ENCODE measurements at places on chromosomes 2 and 18.

DNA sequence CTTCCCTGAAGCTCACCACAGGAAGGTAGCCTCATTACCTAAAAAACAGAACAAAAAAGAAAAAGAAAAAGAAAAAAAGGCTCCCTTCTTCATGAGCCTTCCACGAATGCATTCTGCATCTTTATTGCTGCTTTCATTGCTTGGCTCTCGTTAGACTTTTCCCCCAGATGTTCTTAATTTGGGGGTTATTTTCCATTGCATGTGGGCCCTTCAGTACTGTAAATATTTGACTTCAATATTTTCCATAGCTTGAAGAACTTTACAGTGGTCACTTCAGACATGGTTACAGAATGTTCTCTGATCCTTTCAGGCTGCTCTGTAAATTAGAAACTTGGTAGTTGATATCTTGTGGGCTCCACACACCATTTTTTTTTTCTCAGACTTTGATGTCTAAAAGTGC is 65.6 kb upstream of the COPS8 start:
- no peaks in the 10 kb centered on the region for H3K4me1 ChIP-seq
- no peak for DNase-seq
- H3K27ac ChIP-seq, result no peak overlapping the region
- no peak overlapping the region for H3K4me3 ChIP-seq
- no peaks in the 10 kb centered on the region for H3K27me3 ChIP-seq

GRCh38 chr18:58842978-58843687 is 21.5 kb upstream of the ZNF532 start:
- no peak overlapping the region for H3K27ac ChIP-seq
- H3K4me1 ChIP-seq, result no peaks in the 10 kb centered on the region
- DNase-seq, result no peak
- peaks cover 40% of the 10 kb centered on the region for H3K27me3 ChIP-seq
- no peak overlapping the region for H3K4me3 ChIP-seq
- no peaks in the 10 kb centered on the region for H3K36me3 ChIP-seq

GRCh38 chr2:61763605-61764034 is 90.2 kb downstream of the FAM161A start:
- H3K27ac ChIP-seq, result peak overlapping the region; percentile 94
- H3K27me3 ChIP-seq, result no peaks in the 10 kb centered on the region
- peaks cover 6% of the 10 kb centered on the region for H3K36me3 ChIP-seq

DNA sequence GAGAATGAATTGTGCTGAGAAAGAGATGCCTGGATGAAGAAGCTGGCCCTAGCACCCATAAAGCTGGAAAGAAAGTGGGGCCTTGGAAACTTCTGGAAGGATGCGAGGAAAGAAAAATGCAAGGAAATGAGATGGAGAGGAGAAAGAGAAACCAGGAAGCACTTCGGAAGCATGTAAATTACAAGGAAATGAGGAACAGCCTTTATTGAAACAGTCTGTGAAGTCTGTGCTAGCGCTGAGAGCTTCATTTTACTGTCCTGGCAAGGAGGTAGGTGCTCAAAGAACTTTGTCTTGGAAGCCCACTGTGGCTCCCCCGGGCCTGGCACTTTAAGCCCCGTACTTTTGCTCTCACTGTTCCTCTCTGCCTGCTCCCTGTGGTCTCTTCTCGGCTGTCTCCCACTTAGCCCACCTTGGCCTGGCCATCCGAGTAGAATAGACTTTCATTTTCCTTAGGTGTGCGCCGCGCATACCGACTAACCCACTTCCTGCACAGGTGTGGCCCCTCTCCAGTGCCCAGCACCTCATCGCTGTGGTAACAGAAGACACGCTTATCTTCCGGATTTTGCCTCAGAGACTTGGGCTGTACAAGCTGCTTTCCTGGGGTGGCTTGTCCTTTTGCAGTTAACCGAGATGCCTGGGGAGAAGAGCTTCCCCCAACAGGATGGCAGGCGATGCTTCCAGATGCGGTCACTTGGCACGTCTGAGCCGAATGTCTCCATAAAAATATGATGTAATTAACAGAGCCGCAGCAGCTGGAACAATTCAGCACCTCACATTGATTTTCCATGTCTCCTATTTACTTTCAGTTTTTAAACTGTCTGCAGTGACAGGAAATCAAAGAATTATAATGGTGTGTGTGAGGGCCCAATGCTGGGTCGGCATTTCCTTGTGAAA is 199.6 kb downstream of the HRH4 start:
- peak overlapping the region; percentile 80 for H3K27ac ChIP-seq
- peaks cover 9% of the 10 kb centered on the region for H3K27me3 ChIP-seq
- no peaks in the 10 kb centered on the region for H3K36me3 ChIP-seq
- H3K4me3 ChIP-seq, result peak overlapping the region; percentile 81

DNA sequence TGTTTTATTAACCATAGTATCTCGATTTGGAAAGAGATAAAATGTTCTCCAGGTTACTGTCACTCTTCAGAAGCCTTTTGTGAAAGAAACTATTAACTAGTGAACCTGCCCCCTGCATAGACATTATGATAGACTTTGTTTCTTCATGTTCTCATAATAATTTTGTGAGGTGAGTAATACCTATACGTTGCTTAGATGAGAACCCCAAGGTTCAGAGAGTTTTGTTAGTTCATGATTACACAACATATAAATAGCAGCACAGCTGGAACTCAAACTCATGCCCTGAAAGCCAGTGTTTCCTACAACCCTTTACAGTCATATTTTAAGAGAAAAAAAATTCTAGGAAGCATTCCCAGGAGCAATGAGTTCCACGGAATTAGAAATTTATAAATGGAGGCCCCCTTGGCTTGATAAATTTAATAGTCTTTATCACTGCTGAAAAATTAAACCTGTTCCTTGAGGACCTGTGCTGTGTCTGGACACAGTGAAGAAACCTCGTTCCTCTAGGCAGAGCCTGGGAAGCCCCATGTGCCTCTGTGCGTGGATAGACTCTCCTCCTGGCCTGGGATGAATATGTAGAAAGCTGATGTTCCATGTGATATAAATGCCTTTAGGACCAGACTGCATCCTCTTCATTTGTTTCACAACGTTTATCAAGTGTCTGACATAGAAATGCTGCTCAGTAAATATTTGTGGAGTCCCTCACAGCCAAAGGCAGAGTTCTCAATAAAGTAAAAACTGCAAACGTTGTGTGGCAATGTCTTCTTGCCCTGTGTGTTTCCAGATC is 1257.0 kb upstream of the GYPC start:
- no peak overlapping the region for H3K27ac ChIP-seq
- no peaks in the 10 kb centered on the region for H3K27me3 ChIP-seq
- DNase-seq, result no peak
- no peaks in the 10 kb centered on the region for H3K36me3 ChIP-seq

DNA sequence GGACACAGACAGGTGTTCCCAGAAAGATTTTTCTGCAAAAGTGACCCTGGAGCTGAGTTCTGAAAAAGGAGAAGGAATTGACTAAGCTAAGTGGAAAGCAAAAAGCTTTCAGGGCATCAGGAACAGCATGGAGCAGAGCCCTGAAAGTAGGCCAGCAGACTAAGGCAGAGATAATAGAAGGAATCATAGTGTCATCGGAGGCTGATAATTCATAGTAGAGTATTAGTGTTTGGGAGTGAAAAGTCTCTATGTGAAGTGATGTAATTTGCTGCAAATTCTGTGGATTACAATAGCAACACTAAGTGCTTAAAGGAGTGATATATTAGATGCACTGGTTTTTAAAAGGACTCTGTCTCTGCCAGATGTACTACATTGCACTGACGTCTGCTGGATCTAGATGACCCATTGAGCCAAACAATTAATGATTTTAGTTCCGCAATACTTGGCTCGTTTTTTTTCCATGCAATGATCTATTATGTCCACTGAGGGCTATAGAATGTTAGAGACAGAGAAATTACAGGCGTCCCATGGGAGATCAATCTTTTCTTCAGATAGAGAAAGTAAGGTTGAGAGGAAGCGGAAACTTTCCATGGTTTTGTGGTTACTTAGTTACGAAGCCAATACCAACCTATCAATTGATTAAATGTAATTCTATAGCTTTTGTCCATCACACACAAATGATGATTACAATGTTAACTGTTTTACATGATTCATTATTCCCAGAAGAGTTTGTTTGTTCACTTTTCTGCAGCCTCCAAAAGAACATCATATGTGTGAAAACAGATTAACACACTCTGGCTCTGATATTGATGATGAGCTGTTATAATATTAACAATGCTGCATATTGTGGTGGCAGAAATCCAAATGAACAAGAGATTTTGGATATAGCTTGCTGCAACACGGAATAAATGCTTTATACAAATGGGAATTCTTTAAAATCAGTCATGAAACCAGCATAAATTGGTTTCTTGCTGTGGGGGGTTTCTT is 143.7 kb downstream of the MC4R start:
- no peaks in the 10 kb centered on the region for H3K27me3 ChIP-seq
- H3K27ac ChIP-seq, result no peak overlapping the region
- H3K36me3 ChIP-seq, result no peaks in the 10 kb centered on the region
- H3K4me1 ChIP-seq, result no peaks in the 10 kb centered on the region

- no peaks in the 10 kb centered on the region for H3K4me1 ChIP-seq
- H3K4me3 ChIP-seq, result no peak overlapping the region
- no peaks in the 10 kb centered on the region for H3K36me3 ChIP-seq
- H3K27me3 ChIP-seq, result no peaks in the 10 kb centered on the region
- H3K27ac ChIP-seq, result no peak overlapping the region
Measured at GRCh38 chr2:145860083-145860482, 1340.2 kb upstream of the ZEB2 start.

GRCh38 chr18:11891737-11892136 is 16.4 kb downstream of the MPPE1 start:
- peaks cover 17% of the 10 kb centered on the region for H3K4me1 ChIP-seq
- H3K27me3 ChIP-seq, result no peaks in the 10 kb centered on the region

- H3K36me3 ChIP-seq, result no peaks in the 10 kb centered on the region
- no peaks in the 10 kb centered on the region for H3K27me3 ChIP-seq
- no peaks in the 10 kb centered on the region for H3K4me1 ChIP-seq
- no peak for DNase-seq
Measured at GRCh38 chr2:227759411-227760118, 13.9 kb downstream of the SCYGR8 start.

DNA sequence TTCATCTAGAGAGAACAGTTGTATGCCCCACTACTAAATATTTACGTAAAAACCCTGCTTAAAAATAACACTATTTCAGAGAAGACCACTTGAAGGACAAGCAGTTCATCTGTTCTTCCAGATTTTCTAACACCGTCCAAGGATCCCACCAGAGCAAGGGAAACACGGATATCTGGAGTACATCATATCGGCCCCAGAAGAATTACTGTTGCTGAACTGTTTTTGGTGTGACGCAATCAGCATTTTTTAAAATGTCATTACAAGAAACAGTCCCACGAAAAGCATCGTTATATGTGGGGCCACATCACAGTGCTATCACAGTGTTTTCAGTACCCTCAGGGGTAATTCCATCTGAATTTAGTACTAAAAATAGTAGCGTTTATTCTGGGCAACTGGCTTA is 134.5 kb upstream of the PKDCC start:
- peaks cover 21% of the 10 kb centered on the region for H3K27me3 ChIP-seq
- H3K4me3 ChIP-seq, result no peak overlapping the region
- H3K36me3 ChIP-seq, result no peaks in the 10 kb centered on the region
- H3K4me1 ChIP-seq, result no peaks in the 10 kb centered on the region
- no peak overlapping the region for H3K27ac ChIP-seq

DNA sequence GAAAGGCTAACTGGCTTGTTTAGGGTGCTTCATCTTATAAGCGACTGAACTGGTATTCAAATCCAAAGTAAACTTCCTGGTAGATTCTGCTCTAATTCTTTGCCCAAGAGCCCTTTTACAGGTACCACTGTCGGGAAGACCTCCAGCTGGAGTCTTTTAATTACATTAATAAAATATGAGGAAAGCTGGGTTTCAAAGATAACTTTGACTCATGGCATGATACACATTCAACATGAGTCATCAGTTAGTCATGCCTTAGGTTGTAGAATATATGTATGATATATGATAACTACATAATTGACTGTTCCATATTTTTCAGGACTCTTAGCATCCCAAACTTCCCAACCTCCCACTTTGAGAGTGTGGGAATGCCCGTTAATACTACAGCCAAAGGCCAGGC is 32.3 kb downstream of the ZCCHC2 start:
- no peak for DNase-seq
- H3K36me3 ChIP-seq, result peaks cover 68% of the 10 kb centered on the region
- H3K4me1 ChIP-seq, result peaks cover 15% of the 10 kb centered on the region
- no peak overlapping the region for H3K27ac ChIP-seq
- no peak overlapping the region for H3K4me3 ChIP-seq
- H3K27me3 ChIP-seq, result no peaks in the 10 kb centered on the region

GRCh38 chr2:98293931-98294687 is 52.1 kb upstream of the CNGA3 start:
- H3K27me3 ChIP-seq, result peaks cover 3% of the 10 kb centered on the region
- H3K27ac ChIP-seq, result no peak overlapping the region
- no peaks in the 10 kb centered on the region for H3K36me3 ChIP-seq
- no peaks in the 10 kb centered on the region for H3K4me1 ChIP-seq
- no peak overlapping the region for H3K4me3 ChIP-seq

- H3K4me1 ChIP-seq, result no peaks in the 10 kb centered on the region
- no peaks in the 10 kb centered on the region for H3K27me3 ChIP-seq
- H3K36me3 ChIP-seq, result peaks cover 4% of the 10 kb centered on the region
- H3K4me3 ChIP-seq, result no peak overlapping the region
Measured at GRCh38 chr18:78242254-78242643, 737.4 kb upstream of the SALL3 start.

- H3K27ac ChIP-seq, result no peak overlapping the region
- H3K4me1 ChIP-seq, result no peaks in the 10 kb centered on the region
- H3K36me3 ChIP-seq, result peaks cover 3% of the 10 kb centered on the region
- H3K27me3 ChIP-seq, result no peaks in the 10 kb centered on the region
- no peak overlapping the region for H3K4me3 ChIP-seq
Measured at GRCh38 chr2:241900251-241901017, 30.9 kb downstream of the RTP5 start.

GRCh38 chr18:25503567-25504081 is 151.7 kb upstream of the ZNF521 start:
- no peaks in the 10 kb centered on the region for H3K36me3 ChIP-seq
- H3K4me1 ChIP-seq, result no peaks in the 10 kb centered on the region
- no peak overlapping the region for H3K27ac ChIP-seq
- no peak overlapping the region for H3K4me3 ChIP-seq

- peak overlapping the region; percentile 29 for H3K27ac ChIP-seq
- no peaks in the 10 kb centered on the region for H3K27me3 ChIP-seq
- DNase-seq, result no peak
- H3K4me1 ChIP-seq, result peaks cover 28% of the 10 kb centered on the region
- H3K36me3 ChIP-seq, result peaks cover 54% of the 10 kb centered on the region
Measured at GRCh38 chr2:84963692-84964405, 7.1 kb upstream of the KCMF1 start.

GRCh38 chr2:170887496-170887895 is 41.6 kb upstream of the GORASP2 start:
- DNase-seq, result no peak
- H3K4me1 ChIP-seq, result no peaks in the 10 kb centered on the region
- H3K27ac ChIP-seq, result no peak overlapping the region
- H3K27me3 ChIP-seq, result peaks cover 35% of the 10 kb centered on the region
- no peak overlapping the region for H3K4me3 ChIP-seq

GRCh38 chr18:75407468-75408437 is 19.8 kb downstream of the SMIM21 start:
- no peaks in the 10 kb centered on the region for H3K4me1 ChIP-seq

DNA sequence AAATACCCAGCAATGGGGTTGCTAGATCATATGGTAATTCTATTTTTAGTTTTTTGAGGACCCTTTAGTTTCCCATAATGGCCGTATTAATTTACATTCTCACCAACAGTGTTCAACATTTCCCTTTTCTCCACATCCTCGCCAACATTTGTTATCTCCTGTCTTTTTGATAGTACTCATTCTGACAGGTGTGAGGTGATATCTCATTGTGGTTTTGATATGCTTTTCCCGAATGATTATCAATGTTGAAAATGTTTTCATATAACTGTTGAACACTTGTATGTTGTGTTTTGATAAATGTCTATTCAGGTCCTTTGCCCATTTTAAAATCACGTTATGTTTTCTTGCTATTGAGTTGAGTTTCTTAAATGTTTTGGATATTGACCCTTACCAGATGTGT is 5.8 kb upstream of the RIF1 start:
- H3K36me3 ChIP-seq, result no peaks in the 10 kb centered on the region
- no peak for DNase-seq
- H3K27me3 ChIP-seq, result peaks cover 5% of the 10 kb centered on the region
- no peak overlapping the region for H3K27ac ChIP-seq
- peaks cover 2% of the 10 kb centered on the region for H3K4me1 ChIP-seq
